ENCODE measurements at places on chromosomes 2 and 18.

GRCh38 chr2:203672856-203673255, 33.6 kb upstream of the CD28 start:
- no peak for DNase-seq

- peak; percentile 77 for DNase-seq
Observed at GRCh38 chr2:148658807-148659722, 14.5 kb downstream of the EPC2 start.

- DNase-seq = peak; percentile 37
Observed at GRCh38 chr2:121969166-121969565, 213.7 kb downstream of the TSN start.

DNA sequence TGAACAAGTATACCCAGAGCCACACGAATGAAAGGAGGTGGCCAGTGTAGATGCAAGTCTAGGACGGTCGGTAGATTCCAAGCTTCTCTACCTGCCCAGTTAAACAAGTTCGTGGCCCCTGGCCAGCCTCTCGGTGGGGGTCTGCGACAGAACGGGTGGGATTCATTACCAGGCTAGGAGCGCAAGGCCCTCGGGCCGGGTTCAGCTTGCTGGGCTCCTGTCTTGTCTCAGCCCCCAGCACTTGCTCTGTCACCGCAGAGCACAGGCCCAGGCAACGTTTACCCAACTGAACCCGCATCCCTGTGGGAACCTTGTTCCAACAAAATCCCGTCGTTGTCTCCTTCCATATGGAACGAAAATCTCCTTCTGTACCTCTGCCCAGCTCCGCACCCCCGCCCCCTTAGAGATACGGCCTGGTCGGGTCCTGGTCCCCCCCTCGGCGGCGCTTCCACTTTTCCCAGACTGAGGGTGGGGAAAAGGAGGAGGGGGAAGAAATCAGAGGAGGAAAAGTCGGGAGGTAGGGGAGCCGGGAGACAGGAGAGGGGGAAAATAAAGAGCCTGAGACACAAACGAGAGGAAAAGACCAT, 1.9 kb upstream of the EMX1 start:
- DNase-seq = no peak

- DNase-seq = no peak
Observed at GRCh38 chr2:107776362-107776761, 50.3 kb upstream of the RGPD4 start.

DNA sequence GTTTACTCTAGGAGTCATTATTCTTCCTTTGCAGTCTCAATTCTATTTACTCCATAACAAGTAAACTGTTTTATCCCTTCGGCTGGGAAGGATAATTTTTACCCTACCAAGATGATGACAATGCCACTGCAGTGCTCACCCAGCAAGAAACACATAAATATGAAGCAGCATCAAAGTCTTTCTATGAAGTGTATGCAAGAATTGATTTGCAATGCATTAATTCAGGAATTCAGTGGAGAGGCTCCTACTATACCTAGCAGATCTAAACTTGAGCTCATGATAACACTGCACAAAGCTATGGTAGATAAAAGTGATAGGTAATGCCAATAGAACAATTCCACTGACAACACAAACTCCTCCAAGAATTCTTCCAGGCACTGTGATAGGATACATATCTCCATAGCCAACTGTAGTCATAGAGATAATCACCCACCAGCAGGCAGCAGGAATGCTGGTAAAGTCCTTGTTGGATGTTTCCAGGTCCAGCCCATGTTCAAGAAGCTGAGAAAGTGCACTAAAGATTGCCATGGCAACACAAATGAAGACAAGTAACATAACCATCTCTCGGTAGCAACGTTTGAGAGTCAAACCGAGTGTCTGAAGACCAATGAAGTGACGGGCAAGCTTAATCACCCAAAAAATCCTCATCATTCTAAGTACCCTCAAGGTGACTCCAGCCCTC, 49.9 kb downstream of the KCNG3 start:
- DNase-seq = no peak

DNA sequence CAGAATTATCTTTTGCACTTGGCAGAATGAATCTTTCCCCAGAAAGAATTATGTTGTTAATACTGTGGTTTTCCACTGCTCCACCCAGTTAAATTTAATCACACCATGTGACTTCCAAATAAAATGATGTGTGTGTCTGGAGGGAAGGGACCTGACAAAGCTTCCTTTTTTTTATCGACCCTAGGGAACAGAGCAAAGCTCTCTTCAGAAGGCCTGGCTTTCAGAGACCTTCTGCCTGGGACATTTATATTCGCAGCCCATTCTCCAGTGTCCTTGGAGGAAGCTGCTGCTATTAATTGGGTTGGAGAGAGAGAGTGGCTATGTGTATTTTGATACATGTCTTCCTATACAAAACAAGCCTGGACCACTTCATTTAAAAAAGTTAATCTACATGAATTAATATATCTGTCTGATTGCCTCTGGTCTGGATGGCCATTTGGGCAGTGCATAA, 233.7 kb downstream of the PRKCE start:
- no peak for DNase-seq

- no peak for DNase-seq
Observed at GRCh38 chr2:216903470-216903869, 43.6 kb upstream of the TNP1 start.

GRCh38 chr18:73549236-73549635, 598.4 kb downstream of the FBXO15 start:
- peak; percentile 28 for DNase-seq

DNA sequence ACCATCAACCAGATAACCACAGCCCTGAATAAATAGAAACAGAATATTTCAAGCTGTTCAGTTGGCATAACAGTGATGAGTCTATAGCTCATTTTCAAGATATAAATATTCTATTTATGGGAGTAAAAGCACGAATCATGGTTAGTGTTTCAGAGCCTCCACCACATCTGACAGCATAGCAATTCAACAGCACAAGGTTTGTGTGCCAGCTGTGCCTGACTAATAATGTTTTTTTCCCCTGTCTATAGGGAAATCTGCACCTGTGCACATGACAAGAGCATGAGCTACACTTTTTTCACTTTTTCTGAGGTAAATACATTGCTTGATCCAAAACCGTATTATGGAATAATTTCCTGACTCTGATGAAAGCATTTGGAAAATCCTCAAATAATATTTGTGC, 251.3 kb downstream of the RPIA start:
- no peak for DNase-seq

DNA sequence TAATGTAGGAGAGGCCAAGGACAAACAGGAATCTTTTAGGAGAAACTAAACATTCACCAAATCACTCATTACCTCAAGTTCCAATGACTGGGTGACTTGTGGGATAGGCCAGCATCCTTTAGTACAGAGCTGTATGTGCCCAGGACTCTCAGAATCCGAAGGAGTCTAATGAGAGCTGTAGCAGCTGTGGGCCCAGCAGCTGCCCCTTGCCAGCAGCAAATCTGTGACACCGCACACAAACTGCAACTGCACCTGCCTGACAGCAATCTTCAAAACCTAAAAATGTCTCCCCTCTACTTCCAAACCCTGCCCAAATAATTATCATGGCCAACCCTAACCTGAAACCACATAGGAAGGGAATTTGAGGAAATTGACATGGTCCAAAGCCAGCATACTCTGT, 44.5 kb upstream of the ACVR2A start:
- no peak for DNase-seq

GRCh38 chr2:1628893-1629292, 115.4 kb downstream of the PXDN start:
- DNase-seq = peak; percentile 91

DNA sequence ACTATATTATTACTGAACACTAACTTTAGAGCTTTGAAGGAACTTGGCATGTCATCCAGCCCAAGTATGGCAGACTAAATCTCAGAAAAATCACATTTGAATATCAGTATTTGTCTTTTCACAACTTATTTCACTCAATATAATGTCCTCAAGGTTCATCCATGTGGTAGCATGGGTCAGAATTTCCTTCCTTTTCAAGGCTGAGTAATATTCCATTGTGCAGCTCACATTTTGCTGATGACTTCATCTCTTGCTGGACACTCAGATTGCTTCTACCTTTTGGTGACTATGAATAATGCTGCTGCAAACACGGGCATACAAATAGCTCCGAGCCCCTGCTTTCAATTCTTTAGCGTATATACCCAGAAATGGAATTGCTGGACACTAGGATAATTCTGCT, 46.7 kb downstream of the RPL31 start:
- no peak for DNase-seq

DNA sequence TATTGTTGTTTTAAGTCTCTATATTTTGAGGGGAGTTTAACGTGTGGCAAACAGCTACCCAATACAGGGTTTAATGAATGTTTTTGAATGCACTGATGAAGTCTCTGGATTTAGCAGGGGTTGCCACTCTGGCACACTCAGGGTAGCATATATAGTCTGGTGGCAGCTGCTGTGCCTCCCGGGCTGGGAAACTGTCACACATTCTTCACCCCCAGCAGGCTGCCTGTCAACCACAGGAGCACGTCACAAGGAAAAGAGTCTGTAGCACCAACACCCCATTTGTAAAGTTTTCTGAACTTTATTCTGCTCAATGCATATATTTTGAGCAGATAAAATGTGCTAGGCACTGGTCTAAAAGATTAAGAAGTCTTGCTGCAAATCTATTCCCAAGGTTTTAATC, 39.3 kb downstream of the NGEF start:
- no peak for DNase-seq

GRCh38 chr2:121015971-121016485, 269.0 kb downstream of the TFCP2L1 start:
- no peak for DNase-seq

DNA sequence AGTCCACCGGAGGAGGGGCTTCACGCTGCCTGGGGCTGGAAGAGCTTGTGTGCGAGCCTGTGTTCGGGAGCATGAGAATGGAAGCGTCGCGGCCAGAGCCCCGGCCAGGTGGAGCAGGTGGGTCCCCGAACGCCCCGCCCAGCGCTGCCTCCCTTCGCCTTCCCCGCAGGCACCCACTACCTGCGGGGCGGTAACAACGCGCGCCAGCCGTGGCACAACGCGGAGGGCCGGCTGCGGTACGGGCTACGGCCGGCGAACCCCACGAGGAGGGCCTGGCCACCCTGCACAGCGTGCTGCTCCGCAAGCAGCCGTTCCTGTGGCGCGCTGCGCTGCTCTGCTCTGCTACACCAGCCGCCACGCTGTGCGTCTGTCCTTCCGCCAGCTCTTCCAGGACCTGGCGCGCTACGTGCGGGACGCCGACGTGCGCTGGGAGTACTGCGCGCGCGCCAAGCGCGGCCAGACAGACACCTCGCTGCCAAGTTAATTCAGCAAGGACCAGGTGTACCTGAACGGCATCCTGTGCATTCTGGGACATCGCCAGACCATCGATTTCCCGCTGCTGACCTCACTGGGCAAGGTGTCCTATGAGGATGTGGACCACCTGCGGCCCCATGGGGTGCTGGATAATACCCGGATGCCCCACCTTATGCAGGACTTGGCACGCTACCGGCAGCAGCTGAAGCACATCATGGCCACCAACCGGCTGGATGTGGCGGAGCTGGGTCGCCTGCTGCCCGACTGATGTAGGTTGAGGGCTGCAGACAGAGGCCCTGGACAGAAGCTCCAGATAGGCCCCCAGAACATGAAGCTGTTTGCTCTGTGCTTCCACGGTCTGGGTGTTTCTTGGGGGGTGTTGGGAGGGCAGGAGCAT, 200.6 kb downstream of the NAPG start:
- no peak for DNase-seq

DNA sequence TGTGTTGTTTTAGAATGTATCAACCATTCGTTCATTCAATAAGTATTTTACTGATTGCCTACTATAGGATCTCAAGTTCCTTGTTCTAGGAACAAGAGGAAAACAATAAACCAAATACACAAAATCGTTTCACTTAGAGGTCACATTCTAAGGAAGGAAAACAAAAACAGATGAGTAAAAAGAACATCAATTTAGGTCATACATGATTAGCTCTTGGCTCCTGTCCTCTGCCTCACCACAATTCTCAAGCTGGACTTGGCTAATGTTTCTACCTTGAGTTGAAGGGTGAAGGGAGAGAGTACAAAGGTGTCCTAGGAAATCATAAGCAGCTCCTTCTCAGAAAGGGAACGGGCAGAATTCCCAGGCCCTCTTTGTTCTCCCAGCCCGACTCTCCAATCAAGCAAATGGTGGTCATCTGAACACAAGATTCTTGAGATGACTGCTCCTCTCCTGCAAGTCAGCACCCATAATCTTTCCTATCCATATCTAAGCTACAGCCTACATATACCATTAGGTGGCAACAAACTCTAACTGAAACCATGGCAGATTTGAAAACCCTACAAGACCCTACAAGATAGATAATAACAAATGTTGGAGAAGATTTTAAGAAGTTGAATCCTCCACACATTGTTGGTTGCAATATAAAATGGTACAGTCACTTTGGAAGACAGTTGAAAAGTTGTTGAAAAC, 76.0 kb downstream of the CBLN2 start:
- DNase-seq = no peak

- DNase-seq = no peak
Observed at GRCh38 chr2:44944952-44945612, 3.6 kb downstream of the SIX3 start.

GRCh38 chr2:43718530-43719124, 42.4 kb upstream of the C1GALT1C1L start:
- DNase-seq = no peak

DNA sequence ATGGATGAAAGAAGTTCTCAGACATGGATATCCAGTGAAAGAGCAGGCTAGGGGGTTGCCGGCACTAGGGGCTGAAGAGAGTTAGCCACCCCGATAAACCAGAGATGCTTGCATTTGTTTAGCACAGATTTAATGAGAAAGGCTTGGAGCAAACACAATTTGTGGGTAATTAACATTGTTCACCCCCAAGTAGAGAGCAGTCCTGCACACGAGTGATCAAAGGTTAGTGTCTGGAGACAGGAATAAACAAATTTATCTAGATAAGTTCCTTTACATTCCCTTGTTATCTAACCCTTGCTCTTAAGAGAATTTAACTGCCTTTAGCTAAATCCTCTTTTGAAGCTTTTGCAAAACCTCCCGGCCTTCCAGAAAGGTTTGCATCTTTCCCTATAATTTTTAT, 23.9 kb downstream of the HTR2B start:
- no peak for DNase-seq

GRCh38 chr2:162915858-162916257, 77.3 kb upstream of the KCNH7 start:
- DNase-seq = no peak

DNA sequence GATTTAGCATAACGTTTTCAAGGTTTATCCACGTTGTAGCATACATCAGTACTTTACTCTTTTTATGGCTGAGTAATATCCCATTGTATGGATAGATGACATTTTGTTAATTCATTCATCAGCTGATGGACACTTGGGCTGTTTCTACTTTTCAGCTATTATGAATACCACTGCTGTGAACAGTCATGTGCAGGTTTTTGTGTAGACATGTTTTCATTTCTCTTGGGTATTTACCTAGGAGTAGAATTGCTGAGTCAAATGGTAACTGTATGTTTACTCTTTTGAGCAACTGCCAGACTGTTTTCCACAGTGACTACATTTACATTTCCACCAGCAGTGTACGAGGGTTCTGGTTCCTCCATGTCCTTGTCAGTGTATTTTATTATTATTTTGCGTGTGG, 33.9 kb downstream of the COX7A2L start:
- no peak for DNase-seq

- DNase-seq = no peak
Observed at GRCh38 chr2:39385172-39385571, 51.9 kb downstream of the MAP4K3 start.

- peak; percentile 2 for DNase-seq
Observed at GRCh38 chr2:161556440-161556839, 67.8 kb upstream of the SLC4A10 start.
